Islet precursor cell (in vitro differentiated cells): ENCODE measurements at places on chromosomes 4 and X.
A peak's percentile ranks its signal among the peaks of the same experiment; 100 is the strongest.

- no peak for DNase-seq
Observed at GRCh38 chr4:30450474-30450873, 269.7 kb upstream of the PCDH7 start.

- peak; percentile 78 for DNase-seq
Observed at GRCh38 chr4:135838889-135839288, 1637.3 kb upstream of the PABPC4L start.

GRCh38 chr4:4880492-4880891 lies 21.0 kb downstream of the MSX1 start:
- no peak for DNase-seq

- no peak for DNase-seq
Observed at GRCh38 chr4:155678011-155678410, 11.4 kb downstream of the GUCY1A1 start.

DNA sequence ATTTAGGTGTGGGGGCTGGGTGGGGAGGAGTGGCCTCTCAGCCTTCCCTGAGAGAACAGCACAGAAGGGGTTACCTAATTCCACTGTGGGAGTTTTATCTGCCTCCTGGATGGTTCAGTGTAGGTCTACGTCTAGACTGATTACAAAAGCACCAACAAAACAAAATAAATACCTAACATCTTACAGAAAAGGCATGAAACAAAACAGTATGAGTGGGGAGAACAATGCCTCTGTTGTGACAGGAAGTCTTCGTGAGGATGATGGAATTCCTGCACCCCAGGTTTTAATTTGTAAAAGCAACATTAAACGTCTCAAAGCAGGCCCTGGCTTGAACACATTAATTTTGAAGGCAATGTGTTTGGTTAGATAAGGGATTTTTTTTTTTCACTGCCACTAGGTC lies 112.1 kb upstream of the GPC4 start:
- DNase-seq = no peak

- no peak for DNase-seq
Observed at GRCh38 chrX:16897445-16897844, 27.3 kb upstream of the RBBP7 start.

DNA sequence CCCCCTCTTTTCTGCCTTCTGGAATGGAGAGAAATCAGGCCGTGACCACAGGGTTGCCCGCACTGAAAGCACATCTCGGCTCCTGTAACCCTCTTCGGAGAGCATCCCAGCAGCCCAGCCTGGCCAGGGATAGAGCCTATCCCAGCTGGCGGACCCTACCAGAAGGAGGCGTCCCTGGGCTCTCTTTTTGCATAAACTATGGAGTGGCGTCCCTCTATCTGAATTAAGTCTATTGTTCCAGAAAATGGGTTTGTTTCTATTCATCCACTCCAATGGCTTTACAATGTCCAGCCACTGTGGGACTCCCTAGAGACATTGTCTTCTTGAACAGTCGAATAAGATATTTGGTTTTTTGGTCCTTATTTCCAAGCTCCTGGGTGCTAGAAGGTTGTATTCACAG lies 689 bp upstream of the NHSL2 start:
- DNase-seq = peak; percentile 72

GRCh38 chr4:161936625-161937550 lies 226.9 kb downstream of the FSTL5 start:
- peak; percentile 90 for DNase-seq

- no peak for DNase-seq
Observed at GRCh38 chr4:31702326-31702725, 982.2 kb downstream of the PCDH7 start.

DNA sequence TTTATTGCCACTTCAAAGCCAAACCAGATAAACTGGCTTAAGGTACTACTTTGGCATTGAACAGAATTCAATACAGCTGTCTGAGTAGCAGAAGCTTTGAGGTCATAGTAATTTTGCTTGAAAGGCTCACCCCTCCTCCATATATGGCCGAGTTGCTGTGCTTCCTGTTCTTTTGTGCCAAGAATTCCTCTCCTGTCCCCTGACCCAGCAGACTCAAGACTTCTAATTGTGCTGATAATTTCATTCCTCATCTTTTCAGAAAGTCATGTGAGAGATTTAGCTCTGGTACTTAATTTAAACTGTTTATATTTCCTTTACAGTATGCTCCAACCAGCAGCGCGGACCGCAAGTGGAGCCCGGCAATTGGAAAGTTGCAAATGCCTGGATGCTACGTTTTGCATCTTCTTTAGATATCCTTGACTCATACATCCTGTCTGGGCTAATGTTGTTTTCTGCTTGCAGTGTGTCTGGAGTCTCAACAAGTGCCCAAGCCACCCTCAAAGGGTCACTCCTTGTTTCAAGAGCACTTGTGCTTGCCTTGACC lies 373.4 kb downstream of the PDGFC start:
- DNase-seq = peak; percentile 89

DNA sequence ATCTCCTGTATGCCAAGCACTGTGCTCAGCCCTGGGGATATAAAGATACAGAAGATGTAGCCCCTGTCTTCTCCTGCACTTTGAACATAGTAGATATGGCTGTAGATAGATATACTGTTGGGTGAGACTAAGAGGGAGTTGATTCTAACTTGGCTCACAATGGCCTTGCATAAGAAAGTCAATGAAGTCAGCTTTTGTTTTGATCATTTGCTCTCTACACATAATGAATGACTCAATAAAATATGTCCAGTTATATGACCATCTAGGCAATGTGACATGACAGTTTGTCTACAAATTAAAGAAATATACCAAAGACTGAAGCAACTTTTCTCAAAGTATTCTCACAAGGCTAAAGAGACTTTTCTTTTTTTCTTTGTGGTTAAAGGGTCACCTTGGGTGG lies 147.6 kb upstream of the DIPK2B start:
- no peak for DNase-seq

DNA sequence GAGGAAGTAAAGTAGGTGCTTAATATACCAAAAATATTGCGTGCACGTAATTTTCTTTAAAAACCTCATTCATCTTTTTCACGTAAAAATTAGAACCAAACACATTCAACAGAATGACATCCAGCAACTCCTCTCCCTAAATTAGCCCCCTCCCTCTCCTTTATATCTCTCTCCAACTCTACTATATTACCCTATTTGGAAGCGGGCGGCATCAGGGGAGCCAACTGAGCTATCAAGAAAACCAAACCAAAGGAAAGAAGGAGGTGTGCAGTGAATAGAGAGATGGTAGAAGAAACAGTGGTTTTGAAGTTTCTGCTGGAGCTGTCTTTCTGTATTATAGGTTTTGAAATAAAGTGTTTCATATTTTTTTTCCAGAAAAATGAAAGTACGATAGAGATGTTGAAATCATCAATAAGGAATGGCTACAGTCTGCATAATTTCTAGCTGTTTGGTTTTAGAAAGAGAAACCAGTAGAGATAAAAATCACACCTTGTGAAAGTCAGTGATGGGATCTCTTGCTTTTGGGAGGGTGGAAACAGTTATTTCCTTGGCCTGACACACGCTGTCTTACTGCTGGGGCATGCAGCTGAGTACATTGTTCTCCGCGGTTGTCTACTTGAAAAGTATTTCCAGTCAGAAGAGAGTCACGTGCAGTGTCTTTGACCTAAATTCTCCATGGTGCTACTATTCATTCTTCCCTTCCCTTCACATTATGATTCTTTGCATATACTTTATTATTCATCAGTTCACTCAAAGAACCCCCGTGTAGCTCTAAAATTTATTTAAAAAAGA lies 94.1 kb upstream of the WDR17 start:
- no peak for DNase-seq

DNA sequence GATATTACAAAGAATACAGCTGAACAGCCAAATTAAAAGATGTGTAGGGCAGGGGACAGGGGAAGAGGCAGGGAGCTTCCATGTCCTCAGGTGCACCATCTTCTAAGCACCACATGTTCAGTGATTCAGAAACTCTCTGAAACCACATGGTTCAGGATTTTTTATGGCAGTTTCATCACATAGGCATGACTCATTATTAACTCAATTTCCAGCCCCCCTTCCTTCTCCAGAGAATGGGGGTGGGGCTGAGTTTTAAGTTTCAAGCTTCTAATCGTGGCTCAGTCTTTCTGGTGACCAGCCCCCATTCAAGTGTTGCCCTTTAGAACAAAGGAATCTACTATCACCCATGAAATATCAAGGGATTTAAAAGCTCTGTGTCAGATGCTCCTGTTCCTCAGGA lies 317.8 kb upstream of the GALNT7 start:
- DNase-seq = no peak

DNA sequence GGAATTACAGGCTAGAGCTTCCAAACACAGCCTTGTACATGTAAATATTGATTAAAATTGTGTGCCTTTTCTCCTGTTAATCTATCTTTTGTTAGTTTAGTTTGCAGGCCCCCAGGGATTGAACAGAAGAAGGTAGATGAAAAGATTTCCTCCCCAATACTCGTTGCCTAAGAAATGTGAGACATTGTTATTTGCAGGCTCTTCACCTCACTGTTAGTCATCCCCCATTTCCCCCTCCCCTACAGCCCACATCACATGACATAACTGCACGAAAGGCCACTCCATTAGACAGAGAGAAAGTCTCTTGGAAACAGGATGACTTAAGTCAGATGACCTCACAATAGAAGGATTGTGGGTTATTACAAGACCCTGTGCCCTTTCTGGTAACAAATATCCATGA lies 13.3 kb upstream of the MID1 start:
- peak; percentile 87 for DNase-seq

DNA sequence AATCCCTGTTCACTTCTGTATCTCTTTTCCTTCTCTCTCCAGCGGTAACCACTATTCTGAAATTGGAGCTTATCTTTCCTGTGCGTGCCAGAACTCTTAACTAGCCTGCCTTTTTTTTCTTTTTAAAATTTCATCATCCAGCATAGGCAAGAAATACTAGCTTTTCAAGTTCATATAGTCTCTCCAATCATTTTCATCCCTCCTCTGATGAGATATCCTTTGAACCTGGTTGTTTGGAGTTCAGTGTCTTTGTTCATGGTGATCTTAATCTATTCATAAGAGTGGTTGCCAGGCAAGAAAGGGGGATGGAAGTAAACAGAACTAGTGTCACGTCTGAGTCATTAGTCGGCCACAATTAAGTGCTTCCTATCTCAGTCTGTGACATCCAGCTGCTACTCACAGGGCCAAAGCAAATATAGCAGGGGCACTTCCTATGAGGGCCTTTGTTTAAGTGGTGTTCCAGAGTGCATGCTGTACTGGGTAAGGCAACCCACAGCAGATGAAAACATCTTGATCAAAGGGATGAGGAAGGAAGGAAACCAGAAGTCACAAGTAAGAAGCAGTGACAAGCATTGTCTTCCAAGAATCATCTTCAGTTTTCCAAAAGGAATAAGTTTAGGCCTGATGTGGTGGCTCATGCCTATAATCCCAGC lies 56.4 kb upstream of the XIAP start:
- DNase-seq = peak; percentile 86

DNA sequence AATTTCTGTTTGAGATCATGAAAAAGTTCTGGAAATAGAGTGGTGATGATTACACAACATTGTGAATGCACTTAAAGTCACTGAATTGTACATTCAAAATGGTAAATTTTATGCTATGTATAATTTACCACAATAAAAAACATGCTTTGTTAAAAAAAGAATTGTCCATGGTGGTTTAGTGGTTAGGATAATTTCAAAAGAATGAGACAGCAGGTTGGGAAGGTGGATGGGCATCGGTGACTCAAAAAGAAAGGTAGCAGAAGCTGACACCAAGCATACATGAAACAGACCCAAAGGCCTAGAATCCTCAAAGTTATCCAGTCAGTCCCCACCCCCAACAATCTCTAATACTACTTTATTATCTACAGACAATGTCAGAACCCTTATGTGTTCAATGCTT lies 91.1 kb downstream of the MSN start:
- no peak for DNase-seq

DNA sequence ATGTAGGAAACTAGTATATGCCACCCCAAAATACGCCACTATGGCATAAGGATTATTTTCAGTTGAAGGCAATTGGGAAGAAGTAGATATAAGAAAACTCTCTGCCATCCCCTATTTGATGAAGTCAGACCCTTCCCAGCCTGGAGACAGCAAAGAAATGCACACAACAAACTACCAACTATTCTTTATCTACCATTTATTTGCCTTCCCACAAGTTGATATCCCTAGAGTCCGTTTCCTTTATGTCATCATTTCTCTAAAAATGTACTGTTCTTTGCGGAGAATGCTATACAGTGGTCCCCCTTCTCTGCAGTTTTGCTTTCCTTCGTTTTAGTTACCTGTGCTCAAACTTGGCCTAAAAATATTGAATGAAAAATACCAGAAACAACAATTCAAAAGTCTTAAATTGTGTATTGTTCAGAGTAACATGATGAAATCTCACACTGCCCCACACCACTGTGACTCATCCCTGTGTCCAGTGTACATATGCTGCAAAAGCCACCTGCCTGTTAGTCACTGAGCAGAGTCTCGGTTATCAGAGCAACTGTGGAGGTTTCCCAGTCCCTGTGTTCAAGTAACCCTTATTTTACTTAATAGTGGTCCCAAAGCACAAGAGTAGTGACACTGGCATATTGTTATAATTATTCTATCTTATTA lies 152.3 kb downstream of the WDFY3 start:
- DNase-seq = peak; percentile 71

DNA sequence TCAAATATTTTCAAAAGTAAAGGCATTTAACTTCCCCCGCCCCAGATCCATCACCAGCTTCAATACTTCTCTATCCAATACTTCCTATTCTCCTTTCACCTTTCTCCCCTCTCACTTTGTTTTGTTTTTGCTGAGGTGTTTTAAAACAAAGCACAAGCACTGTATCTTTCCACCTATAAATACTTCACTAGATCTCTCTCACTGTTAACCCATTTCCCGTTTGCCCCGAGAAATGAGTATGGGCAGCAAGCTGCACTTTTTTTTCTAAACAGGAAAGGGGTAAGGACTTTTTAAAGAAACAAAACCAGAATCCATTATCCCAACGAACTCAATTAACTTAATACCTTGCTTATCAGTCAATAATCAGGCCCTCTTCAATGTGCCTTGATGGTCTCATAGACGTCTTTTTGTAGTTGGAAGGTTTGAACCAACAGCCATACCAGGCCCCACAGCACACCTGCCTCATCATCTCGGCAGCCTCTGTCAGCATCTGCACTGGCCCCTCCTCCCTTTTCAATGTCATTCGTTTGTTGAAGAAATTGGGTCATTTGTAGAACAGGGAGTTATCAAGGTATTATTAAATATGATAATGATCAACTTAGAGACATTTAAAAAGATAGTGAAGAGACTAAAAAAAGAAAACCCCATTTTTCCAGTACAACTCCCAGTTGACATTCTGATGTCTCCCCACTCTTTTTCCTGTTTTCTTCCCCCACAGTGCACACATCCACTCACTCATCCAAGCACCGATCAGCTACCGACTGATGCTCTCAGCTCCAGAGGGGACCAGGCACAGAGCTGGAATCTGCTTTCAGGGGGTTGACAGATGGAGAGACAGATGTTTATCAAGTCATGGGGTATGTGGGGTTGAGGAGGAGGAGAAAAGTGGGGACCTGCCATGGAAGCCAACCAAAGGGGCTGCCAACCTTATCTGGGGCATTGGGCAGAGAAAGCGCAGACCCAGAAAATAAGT lies 25.8 kb downstream of the CRMP1 start:
- no peak for DNase-seq

GRCh38 chrX:152915541-152916241 lies 17.8 kb downstream of the ZNF185 start:
- peak; percentile 69 for DNase-seq
